ENCODE measurements at places on chromosomes 13 and 19.

DNA sequence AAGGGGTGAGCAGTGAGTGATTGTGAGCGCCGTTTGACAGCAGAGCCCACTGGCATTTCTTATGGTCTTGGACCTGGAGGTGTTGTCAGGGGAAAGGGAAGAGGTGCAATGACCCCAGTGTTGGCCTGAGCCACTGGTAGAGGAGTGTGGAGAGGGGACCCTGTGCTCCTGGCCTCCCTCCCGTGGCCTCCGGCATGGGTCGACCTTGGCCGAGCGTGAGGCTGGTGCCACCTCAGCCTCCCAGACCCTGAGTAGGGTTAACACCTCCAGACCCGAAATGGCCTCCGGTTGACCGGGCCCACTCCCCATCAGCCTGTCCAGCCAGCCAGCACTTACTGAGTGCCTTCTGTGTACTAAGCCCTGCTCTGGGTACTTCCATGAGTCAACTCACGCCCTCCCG, 6.5 kb downstream of the TRAPPC5 start:
- no peak for DNase-seq

- DNase-seq = no peak
Observed at GRCh38 chr13:25867038-25867437, 184.8 kb downstream of the SHISA2 start.

DNA sequence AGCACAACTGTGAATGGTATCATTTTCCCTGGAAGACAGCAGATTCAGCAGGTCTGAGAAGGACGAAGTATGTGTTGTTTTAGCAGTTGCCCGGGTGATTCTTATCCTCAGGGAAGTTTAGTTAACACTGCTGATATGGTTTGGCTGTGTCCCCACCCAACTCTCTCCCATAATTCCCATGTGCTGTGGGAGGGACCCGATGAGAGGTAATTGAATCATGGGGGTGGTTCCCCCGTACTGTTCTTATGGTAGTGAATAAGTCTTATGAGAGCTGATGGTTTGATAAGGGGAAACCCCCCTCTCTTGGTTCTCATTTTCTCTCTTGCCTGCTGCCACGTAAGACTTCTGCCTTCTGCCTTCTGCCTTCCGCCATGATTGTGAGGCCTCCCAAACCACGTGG, 81.0 kb upstream of the UBAC2 start:
- DNase-seq = no peak

DNA sequence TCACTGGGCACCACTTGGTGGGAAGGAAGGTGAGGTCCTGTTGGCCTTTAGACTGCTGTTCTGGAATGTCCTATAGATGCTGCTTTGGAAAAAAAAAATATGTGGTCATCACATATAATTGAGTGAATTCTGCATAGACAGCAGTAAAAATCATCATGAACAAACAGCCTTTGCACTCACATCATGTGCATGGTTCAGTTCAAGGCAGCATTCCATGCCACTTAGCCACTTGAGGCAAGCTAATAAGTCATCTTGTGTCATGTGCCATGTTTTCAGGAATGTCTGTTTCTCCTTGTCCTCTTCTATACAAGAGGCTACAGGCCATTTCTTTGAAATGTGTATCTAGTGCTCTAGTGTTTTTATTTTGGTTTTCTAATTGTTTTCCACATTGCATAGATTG, 43.9 kb upstream of the TSC22D1 start:
- DNase-seq = no peak

DNA sequence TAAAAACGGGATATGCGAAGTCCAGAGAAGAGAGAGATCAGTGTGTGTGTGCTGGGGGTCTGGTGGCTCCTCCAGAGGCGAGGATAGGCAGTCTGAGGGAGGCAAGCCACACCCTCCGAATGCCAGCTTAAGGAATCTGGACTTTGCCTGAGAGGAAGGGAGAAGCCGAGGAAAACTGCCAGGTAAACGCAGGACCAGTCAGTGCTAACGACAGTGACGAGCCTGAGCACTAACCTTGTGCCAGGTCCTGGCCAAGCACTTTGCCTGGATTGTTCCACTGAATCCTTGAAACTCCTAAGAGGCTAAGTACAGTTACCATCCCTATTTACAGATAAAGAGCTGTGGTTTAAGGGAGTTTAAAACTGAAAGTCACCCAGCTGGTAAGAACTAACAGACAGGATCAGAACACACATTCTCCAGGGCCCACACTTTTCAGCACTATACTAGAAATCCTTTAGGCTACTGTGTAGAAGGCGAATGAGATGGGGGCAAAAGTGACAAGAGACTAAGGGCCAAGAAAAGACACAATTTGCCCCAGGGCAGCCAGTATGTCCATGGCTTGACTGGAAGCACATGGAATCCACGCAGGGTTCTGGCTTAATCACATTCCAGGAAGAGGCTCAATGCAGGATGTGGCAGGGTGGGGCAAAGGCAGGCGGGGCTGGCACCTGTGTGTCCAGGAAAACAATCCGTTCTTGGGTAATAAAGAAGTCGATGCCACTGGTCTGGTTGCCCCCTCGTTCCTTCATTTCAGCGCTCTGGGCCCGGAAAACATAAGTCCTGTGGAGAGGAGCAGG, 15.1 kb downstream of the SMG9 start:
- no peak for DNase-seq

DNA sequence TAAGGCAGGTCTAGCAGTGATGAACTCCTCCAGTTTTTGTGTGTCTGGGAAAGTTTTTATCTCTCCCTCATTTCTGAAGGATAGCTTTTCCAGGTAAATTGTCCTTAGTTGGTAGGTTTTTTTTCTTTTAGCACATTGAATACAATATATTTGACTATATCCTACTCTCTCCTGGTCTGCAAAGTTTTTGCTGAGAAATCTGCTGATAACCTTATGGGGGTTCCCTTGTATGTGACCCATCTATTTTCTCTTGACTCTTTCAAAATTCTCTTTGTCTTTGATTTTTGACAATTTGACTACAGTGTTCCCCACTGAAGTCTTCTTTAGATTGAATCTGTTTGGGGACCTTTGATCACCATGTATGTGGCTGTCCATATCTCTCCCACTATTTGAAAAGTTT, 42.6 kb upstream of the ZNF507 start:
- no peak for DNase-seq

- peak; percentile 30 for DNase-seq
Observed at GRCh38 chr13:111531505-111531904, 211.1 kb downstream of the TEX29 start.

DNA sequence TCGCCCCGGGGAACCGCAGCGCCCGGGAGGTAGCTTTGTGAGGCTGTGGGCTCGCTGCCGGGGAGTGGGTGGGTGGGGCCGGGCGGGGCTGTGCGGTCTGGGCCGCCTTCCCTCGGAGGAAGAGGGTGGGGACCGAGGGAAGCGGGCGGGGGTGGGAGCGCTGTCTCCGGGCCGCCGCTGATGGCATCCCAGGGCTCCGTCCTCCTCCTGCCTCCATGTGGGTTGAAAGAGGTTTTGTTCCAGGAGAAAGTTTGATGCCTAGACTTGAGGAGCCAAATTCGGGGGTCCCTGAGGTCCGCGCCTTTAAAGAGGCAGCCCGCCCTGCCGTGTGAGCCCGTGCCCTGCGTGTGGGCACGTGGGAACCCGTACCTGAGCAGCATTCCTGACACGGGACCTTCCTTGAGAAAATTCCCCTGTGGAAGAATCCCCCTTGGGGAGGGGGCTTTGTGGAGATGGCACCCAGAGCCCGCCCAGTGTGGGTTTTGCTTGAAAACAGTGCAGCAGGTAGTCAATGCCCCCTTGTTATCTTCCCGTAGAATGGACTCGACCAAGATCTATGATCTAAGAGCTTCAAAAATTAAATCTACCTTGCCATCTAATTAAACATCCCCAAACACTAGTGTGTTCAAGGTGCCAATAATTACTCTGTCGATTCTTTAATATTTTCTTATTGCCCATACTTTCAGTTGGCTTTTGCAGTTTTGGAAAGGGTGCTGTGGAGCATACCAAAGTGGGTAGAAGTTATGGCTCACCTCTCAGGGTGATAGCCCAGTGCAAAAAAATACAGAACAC, 107.8 kb downstream of the RXFP2 start:
- no peak for DNase-seq

- no peak for DNase-seq
Observed at GRCh38 chr13:112444416-112445399, 68.6 kb downstream of the SPACA7 start.

GRCh38 chr13:109773276-109773675, 13.1 kb downstream of the IRS2 start:
- no peak for DNase-seq

DNA sequence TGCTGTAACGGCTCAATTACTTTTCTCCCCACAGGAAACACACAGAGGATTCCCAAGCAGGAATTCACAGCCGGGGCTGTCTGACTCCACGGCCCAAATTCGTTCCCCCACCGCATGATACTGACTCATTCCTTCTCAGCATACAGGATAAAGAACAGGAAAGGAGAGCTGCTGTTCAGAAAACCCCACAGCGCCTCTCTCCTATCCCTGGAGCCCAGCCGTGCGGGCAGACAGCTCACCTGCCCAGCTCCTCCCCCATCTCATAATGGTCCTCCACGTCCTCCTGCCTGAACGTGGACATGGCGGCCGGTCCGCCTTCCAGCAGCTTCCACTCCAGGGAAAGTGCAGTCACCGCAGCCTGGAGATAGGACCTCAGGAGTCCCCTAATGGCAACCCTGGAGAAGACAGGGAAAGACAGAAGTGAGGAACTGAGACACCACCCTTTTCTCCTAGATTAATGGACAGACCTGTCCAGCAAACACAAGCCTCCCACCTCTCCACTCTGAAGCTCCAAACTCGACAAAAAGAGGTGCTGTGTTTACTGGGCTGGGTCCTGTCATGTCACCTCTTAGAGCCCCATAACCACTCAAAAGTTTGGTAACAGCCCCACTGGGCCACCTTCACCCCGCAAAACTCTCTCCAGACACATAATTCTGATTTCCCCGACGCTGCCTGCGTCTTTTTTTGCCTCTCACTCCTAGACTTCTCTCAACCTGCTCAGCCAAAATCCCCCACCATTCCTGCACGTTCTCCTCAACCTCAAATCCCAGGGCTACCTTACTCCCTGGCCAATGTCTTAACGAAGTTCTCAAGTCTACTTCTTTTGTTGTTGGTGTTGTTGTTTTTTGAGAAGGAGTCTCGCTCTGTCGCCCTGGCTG, 1.2 kb downstream of the DAPK3 start:
- DNase-seq = no peak

DNA sequence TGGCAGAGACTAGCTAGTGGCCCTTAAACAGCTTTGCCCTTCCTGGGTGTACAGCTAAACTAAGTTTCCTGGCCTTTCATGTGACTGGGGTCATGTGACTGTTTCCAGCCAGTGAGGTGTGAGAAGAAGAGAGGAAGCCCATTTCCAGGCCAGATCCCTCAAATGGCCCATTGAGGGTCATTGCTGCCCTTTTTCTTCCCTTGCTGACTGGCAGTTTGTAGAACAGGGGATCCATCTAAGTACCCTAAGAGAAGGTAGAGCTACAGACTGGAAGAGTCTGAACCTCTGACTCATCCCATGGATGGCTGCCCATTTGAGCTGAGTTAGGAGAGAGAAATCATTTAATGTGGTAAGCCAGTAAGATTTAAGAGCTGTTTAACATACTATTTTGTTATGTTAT, 2.8 kb downstream of the SWSAP1 start:
- no peak for DNase-seq

GRCh38 chr13:112428704-112429103, 52.5 kb downstream of the SPACA7 start:
- no peak for DNase-seq

DNA sequence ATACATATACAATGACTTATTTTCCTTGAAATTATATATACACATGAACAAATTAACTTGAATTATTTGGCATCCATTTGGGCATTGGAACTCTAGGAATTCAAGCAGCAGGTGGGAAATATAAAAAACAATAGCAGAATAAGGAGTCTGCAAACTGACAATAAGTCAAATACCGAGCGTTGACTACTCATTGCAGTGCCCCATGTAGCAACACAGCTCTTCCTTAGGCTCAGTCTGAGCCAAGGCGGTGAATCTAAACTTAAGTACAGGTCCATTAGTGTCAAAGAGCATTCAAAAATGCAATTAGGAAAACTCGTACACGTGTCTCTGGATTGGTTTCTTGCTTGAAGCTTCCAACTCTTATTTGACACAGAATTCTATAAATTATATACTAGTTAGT, 462.5 kb upstream of the KLF12 start:
- no peak for DNase-seq

GRCh38 chr19:37056776-37057175, 21.5 kb upstream of the ZNF420 start:
- DNase-seq = no peak

GRCh38 chr19:48511800-48512503, at the start of gene LMTK3:
Gene LMTK3, minus strand, starts transcription at chr19:48511835. Its CDS starts 259 bp downstream, at chr19:48511576.
- DNase-seq = no peak

DNA sequence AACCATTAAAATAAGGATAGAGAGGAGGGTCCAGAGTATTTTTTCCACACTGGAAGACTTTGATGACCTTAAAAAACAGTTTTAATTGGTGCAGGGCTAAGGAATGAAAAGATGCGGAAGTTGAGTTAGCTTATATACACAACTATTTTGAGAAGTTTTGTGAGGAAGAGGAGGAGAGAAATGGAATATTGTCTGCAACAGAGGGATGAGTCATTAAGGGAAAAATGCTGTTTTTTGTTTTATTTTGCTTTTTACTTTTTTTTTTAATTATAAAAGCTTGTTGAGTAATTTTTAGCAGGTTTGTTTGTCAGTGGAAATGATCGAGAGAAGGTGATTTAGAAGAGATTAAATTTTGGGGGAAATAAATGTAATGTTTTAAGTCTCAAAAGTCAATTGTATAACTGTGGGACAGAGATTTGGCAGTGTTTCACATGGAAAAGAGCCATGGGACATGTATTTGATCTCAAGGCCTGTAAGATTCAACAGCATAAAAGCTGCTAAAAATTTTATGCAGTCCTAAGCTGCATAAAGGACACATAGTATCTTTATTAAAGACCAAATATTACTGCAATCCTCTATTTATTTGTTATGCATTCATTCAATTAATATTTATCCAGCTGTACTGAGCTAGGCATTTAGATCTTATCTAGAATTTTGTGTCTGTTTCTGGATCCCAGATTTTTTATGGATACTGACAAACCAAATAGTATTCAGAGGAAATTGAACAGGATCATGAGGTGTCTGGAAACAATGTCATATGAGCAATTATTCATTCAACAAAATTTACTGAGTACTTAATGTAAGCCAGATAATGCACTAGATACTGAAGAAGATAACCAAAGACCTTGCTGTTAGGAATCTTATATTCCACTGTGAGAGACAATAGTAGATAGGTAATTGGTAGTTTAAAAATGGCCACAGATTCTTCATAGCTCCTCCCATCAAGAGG, 72.7 kb downstream of the DNAJC15 start:
- no peak for DNase-seq

DNA sequence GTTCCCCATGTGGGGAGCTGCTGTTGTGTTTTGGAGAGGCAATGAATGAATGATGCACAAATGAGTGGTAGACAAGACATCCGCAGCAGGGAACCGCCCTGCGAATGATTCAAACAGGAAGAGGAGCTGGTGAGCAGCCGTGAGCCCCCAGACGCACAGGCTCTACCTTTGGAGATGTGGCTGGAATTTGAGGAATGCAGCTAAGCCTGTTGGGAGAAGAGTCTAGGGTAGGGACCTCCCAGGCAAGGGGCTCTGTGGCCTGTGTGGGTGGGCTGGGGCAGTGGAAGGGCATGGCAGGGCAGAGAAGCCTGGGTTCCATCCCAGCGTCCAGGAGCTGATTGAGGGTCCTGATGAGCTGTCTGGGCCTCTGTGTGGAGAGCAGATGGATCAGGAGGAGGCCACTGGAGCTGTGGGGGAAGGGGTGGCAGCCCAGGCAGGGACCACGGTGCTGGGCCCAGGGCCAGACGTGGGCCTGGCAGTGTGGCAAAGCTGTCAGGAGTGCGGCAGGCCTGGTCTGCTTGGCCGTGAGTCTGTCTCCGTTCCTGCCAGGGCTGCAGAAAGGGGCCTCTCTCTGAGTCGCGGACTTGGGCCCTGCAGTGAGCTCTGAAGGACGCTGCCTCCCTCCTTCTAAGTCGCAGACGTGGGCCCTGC, 41.8 kb upstream of the DCUN1D2 start:
- no peak for DNase-seq

All from HuH-7 (cell line).